Osteoblast (primary cell): ENCODE measurements at places on chromosomes 7 and 10. TPM values are rescaled to one million over a fixed set of nuclear protein-coding genes. Genes with fewer than 3 reads are reported as not detected.
A peak's percentile ranks its signal among the peaks of the same experiment; 100 is the strongest.

The EMX2 gene
- total RNA-seq, result 0.88 and 1.4 TPM in 2 replicates

The CC2D2B gene
- total RNA-seq, result 0.36 and 0.88 TPM in 2 replicates

The MALSU1 gene
- 38.4 and 43.6 TPM in 2 replicates for total RNA-seq

The BLNK gene
- total RNA-seq, result under 0.01 and 0.36 TPM in 2 replicates

The SOSTDC1 gene
- under 0.01 TPM in 1 of 2 replicates, not detected in the other for total RNA-seq

- no peak for DNase-seq
These were observed 113.8 kb downstream of the MARCHF5 start for GRCh38 chr10:92404612-92405418.

GRCh38 chr7:11592699-11593098 is 239.3 kb downstream of the THSD7A start:
- DNase-seq, result no peak

GRCh38 chr10:86540016-86540415 is 18.4 kb upstream of the WAPL start:
- no peak for DNase-seq

DNA sequence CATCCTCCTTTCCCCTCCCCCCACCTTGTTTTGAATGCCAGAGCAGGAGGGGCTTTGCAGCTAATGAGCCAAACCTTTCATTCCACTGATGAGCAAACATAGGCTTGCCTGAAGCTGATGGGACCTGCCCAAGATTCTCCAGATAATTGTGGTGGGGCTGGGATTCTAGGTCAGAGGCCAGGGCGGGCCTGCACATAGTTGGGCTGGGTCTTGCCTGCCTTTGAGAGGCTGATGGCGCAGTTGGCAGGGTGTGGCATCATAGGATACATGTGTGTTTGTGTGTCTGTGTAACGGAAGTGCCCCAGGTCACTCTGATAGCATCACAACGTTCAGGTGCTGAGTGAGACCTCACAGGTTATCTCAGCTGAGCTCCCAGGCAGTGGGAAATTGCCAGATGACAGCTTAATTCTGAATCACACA is 22.9 kb downstream of the BTBD16 start:
- DNase-seq, result no peak

- DNase-seq, result peak; percentile 42
These were observed 192.9 kb downstream of the PTPN20 start for GRCh38 chr10:47104151-47104605.

DNA sequence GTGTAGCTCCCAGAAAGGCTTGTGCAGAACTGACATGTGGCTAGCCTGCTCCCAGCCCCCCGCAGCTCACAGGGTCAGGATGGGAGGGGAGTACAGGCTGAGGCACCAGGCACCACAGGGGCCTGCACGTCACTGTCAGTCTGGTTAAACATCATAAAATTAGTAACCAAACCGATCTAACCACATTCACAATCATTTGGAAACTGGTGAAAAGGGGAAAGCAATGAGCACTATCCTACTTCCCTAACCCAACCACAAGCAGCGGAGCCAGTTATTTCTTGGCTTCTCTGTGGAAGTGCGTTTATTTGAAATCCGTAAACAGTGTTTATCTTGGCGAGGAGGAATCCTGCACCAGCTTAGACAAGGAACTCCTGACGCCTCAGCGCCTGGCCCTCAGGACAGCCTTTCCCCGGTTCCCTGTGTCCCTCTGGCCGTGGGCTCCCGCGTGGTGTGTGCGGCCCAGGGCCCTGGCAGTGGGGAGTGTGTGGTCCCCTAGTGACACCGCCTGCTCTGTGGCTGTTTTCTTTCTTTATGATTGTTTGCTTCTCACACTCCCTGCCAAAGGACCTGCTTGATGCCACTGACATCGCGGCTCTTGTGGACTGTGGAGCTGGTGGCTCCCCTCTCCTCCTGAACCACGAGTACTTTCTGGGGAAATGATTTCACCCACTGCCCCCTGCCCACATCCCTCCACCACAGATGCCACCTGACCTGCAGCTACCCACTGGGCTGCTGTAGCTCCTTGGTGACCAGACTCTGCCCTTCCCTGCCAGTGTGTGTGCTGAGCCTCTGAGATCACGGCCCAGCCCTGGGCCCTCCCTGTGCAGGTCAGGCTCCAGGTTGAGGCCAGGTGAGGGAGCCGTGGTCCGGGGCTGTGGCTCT is 38.0 kb downstream of the INPP5A start:
- peak; percentile 97 for DNase-seq

GRCh38 chr7:25653384-25653783 is 425.1 kb upstream of the NPVF start:
- DNase-seq, result no peak

DNA sequence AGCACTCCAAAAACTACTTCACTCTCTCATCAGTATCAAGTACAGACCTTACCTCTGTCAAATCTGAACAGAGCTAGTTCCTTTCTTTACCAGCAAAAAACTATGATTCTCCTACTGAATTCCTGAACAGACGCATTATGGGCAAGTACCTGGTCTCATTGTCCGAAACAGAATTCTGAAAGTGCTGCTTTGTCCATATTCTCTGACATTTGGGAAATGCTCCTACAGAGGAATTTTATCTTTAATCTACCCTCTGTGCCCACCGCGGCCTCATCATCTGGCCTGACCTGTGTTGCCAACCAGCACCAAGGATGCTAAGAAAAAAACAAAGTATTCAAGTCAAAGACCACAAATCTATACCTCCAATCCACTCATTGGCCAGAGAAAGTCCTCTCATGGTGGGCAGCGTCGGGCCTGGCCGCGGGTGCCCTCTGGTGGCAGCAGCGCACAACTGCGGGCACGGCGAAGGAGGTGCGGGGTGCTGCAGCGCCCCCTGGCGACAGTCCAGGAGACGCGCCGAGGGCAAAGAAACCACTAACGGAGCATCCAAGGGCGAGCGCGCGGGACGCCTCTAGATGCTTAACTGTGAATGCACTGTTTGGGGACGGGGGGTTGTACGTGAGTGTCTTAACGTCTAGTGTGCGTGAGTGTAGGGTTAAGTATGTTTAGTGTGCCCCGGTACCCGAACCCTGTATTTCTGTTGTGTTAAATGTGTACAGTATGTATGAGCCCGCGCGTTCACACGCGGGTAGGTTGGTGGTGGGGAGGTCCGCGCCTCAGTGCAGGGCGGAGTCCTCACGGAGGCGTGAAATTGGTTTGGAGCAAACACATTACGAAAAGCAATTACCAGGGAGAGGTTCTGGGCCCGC is 5.0 kb upstream of the GBX1 start:
- DNase-seq, result peak; percentile 99

DNA sequence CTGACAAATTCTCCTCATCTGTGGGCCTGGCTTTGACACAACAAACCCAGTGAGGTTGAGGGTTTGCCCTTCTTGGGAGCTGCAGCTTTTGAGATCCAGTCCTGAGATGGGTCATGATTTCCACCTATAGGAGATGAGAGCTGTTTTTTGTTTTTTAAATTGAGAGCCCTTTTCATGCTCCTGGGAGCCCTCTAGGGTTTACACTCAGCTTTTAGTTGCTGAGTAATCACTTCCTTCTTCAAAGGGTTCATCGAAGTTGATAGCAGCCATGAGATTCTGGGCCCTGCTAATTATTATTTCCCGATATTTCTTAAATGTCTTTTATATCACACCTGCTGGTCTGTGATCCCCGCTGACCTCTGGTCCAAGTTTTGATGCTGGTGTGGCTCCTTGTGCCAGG is 47.3 kb upstream of the VIPR2 start:
- no peak for DNase-seq

GRCh38 chr10:10786109-10787090 is 231.3 kb upstream of the CELF2 start:
- DNase-seq, result no peak

GRCh38 chr7:122827763-122828162 is 58.5 kb downstream of the CADPS2 start:
- no peak for DNase-seq
